GM03348 (cell line): ENCODE measurements at places on chromosomes 3 and 15.

- no peak for DNase-seq
Observed at GRCh38 chr3:89264037-89264560, 156.7 kb downstream of the EPHA3 start.

DNA sequence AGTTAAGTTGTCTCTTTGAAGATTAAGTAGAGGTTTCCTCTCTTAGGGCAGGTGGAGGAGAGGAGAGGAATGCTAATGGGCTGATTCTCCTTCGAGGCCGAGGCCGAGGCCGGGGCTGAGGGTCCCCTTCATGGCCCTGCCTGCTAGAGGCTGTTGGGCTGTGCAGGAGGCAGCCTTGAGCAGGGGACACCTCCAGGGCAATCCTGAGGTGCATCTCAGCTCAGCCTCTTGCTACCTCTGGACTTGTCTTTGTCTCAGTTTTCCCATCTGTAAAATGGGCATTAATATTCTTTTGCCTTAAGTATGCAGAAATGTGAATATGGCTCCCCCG is 97.7 kb upstream of the PRR20G start:
- no peak for DNase-seq

DNA sequence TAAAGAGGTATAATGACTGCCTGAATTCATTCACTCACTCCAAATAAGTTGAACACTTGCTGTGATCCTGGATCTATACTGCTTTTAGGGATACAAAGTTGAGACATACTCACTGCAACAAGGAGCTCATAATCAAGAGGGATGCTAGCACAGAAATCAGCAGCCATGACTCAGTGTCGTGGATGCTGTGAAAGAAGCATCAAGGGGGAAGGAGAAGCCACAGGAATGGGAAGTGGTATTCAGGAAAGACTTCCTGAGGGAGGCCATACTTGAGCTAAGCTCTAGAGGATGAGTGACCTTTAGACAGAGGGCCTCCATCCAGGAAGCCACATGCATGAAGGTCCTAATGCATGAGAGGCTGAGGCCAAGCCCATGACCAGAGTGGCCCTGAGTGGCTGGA is 245.7 kb upstream of the RORA start:
- no peak for DNase-seq

- no peak for DNase-seq
Observed at GRCh38 chr3:67421912-67422311, 232.5 kb downstream of the SUCLG2 start.

DNA sequence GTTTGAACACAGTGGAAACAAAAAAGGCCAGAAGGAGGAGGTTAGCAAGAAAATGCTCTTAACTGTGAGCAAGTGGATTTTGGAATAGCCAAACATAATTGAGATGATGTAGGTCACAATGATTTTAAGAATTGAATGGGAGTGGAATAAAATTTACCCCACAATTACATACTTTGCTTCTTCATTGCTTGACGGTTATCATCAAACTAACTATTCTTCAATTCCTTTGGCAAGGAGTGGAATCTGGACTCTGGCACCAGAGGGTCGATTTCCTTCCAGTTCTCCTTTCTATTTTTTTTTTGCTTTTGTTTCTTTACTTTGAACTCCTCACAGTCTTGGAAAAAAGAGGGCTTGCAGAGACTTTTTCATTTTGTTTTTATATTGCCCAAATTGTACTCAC is 634.5 kb upstream of the TGFBR2 start:
- no peak for DNase-seq

DNA sequence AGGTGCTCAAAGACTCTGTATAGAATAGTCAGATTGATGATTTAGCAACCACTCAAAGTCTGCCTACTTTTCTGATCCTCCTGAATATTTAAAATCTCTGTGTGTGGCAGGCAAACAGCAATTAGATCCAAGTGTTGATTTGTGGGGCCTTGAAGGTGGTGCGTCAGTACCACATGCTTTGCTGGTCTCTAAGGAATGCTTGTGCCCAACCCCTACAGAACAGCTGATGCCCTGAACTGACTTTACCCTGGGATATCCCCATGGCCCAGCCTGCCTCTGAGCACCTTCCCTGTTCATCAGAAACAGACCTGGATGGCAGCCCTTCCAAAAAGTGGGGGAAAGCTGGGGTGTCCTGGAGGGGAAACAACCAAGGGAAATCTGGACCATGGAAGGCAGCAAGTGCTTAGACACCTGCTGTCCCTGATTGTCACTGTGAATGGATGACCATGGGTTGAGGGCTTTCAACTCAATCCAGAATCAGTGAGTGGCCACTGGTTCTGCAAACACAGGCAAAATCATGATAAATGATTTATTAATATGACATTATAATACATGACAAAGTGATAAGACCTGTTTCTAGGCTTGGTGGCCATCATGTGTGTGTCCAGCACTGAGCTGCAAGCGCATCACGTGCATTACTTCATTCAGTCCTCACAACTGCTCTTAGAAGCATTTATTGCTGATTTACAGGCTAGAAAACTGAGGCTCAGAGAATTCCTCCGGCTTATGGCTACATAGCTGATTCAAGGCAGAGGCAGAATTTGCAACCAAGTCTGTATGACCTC is 76.1 kb upstream of the TPM1 start:
- DNase-seq = no peak
